ENCODE measurements at places on chromosomes 16 and 17.

DNA sequence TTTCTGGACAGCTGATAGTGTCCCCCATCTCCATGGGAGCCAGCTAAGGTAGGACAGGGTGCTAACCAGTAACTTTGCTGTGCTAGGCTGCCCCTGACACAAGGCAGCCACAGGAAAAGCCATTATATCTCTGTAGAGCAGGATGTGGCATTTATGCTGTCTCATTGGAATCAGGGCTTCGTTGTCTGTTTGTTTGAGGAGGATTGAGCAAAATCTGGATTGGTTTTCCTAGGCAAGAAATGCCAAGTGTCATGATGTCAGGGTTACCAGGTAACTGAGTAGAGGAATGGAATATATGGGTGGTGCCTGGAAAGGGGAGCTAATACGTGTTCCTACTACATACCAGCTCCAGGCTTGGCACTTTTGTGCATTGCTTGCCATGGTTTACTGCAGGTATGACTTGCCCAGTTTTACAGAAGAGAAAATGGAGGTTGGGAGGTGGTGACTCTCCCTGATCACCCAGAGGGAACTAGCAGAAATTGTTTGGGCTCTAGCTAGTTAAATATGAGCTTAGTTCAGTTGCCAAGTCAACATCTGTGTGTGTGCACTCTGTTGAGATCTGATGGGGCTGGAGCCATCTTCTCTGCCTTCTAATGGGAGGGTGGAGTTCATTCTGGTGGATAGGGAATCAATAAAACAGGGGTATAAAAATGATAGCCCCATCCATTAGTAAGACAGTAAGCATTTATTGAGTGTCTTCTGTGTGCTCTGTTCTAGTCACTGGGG lies 33.9 kb downstream of the GNAO1 start:
- no peak for DNase-seq

- no peak for DNase-seq
These were observed 392.7 kb downstream of the CPPED1 start for GRCh38 chr16:12410837-12411490.

- no peak for DNase-seq
These were observed 132.6 kb downstream of the PARN start for GRCh38 chr16:14497245-14498082.

DNA sequence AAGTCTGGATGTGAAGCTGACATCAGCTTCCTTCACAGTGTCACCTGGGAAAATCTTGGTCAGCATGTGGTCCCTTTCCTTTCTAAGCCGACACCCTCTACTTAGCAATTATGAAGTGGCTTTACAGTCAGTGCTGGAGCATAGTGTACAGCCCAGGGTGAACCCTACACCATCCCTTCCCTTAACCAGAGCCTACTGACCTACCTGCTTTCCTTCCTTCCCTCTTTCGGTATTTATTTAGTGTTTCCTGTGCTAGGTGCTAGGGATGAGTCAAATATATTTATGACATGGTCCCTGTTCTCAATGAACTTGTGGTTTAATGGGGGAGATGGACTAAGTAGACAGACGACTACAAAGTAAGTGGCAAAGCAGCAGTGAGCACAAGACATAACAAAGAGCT lies 77.5 kb downstream of the CDK5R1 start:
- no peak for DNase-seq

DNA sequence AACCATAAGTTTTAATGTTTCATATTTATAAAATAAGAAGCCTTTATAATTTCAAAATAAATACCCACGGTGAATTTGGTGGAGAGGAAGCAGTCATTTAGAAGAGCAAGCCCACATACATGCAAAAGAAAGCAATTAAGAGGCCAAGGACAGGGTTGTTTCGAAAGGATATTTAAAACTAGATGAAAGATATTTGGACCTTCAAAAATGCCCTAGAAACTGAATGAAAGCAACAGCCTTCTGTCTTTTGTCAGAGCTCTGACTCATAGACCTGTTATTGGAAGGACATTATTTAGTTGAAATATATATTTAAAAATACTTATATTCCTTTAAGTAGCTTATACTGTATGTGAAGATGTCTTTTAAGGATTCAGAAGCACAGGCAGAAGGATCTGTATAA lies 8.6 kb upstream of the METTL9 start:
- DNase-seq, result no peak

Data from astrocyte (in vitro differentiated cells and primary cell).